ENCODE measurements at places on chromosomes 12 and 14.

DNA sequence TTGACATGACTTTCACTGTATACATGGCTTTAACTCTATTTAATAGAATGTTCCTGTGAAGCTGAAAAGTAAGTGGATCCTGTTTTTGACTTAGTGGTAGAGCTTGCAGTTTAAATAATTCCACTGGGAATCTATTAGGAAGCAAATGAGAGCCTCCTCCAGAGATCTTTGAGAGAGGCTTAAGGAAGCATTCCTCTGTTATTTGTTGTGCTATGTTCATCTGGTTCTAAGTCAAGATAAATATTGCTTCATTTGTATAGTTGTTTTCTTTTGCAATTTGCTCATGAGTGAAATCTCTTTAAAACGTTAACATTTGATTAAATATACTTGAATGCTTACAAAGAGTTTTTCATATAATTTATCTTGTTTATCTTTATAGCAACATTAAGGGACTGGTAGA is 70.4 kb downstream of the TMTC2 start:
- no peak for DNase-seq

DNA sequence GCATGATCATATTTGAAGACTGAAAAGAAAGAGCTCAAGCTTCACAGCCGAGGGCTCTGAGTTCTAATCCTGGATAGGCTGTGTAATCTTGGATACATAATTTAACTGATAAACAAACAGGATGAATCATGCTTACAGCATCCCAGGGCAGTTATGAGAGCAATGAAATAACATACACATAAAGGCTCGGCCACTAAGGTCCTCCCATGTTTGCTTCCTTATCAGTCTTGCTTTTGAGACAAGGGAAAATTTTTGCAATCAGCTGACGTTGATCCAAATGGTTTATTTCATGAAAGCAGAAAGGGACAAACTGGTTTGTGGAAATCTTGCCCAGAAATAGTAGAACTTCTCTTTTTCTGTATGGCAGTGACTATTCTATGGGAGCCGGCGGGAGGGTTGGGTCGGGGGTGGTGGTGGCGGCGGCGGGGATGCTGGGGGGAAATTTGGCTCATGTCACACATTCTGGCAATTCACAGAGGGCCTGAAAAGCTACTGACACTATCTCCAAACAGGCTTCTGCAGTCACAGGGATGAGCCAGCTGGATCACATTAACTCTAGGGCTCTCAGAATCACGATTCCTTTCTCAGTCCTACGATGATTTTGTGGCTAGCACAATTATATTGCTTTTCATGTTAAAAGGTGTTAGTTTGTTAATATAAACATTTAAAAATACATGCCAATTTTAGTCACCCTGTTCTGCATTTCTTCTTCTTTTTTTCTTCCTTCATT is 124.5 kb downstream of the SLC8A3 start:
- no peak for DNase-seq

DNA sequence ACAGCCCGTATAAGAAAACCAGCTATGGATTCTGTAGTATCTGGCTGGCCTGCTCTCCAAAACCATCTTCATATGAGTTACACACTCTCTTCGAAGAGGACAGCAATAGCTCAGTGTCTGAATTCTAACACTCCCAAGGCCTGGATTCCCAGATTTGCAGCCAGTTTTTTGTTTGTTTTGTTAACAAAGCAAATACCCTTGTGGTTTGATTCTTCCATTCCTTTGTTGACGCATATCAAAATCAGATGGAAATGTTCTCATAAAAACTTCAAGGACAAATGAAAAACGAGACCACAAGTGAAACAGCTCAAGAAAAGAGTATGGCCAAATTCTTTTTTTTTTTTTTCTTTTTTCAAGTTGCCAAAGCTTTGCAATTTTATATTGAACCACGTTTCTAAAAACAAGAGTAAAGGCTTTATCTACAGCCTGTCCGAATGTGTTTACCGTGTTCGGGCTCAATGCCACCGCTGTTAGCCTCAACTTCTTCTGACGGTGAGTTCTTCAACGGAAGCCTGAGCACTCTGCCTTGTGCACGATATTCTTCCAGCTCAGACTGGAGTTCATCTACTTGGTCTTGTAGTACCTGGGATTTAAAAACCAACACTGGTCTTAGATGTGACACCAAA is 67.5 kb downstream of the NIN start:
- no peak for DNase-seq

DNA sequence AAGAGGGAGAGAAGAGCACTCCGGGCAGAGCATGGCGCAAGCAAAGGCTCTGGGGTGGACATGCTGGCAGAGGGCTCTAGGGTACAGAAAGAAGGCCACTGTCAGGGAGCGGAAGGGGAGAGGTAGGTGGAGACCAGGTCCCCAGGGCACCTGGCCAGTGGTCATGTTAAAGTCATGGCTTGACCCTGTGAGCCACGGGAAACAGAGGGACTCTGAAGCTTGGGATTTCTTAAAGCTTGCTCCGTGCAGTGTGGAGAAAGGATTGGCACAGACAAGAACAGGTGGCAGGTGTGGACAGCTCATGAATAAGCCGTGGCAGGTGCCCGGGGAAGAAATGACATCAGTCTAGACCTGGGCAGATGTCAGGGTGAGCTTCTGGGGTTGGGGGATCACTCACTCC is 413.8 kb downstream of the BCL11B start:
- no peak for DNase-seq

- DNase-seq, result no peak
These were observed 607.8 kb downstream of the SNAPC1 start for GRCh38 chr14:62369919-62370560.

DNA sequence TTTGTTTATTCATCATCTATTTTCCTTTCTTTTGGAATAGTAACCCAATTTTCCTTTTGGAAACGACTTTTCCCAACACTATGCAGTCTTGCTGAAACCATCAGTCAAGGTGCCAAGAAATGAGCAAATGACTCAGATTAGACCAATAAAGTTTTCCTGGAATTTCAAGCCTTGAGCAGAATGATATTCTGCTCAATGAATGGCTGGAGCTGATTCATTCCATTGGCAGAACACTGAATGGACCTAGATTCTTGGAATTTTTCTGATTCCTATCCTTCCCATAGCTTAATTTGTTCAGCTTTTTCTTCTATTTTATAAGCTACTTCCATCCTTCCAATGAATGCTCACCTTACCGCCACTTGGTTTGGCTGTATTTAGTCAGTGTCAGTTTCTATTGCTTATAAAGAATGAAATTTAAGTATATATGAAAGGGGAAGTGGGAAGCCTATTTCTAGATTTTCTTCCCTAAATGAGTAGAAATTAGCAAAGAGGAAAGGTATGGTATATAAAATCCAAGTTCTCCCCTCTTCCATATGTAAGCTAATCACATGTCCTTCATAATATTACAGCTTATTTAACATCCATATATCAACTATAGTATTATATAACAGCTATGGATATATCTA is 89.0 kb downstream of the C14orf39 start:
- DNase-seq, result no peak

DNA sequence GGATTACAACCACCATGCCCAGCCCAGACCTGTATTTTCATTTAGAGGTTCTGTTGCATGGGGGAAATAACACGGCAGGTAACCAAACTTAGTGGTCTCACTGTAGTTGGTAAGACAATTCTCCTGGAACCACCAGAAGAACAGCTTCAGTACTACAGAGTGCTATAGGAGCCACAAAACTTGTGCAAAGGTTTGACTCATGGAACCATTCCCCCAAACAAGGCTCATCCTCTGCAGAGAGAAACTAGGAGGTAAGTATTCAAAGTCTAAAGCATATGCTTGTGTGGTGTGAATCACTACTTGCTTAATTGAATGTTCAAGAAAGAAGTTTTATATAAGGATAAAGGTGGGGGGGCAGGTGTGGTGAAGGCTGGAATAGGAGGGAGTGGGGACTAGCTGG is 58.7 kb downstream of the GNS start:
- no peak for DNase-seq

DNA sequence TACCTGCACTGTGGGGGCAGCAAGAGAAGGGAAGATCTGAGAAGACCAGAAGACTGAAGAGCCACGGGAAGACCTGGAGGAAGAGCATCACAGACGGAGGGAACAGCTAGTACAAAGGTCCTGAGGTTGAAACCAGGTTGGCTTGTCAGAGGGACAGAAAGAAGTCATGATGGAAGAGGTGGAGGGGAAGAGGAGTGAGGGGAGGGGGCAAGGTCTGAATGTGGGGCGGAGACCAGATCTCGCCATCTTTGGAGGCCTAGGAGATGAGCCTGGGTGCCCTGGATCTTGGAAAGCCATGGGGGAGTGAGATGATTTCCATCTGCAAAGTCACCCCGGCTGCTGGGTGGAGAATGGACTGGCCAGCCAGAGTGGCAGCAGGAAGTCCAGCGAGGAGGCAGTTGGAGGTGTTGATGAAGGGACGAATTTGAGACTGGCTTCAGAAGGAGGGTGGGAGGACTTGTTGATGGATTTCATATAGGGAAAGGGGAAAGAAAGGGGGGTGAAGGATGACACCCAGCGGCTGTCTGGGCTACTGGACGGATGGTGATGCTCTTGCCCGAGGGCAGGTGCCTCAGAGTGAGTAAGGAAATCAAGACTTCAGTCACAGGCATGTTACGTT is 14.6 kb upstream of the UBC start:
- DNase-seq, result no peak

GRCh38 chr14:95431199-95432143 is 85.0 kb downstream of the SYNE3 start:
- no peak for DNase-seq

- DNase-seq, result no peak
These were observed 325 bp downstream of the CRIP1 start for GRCh38 chr14:105486974-105487448.

GRCh38 chr12:70292017-70292776 is 49.0 kb downstream of the CNOT2 start:
- DNase-seq, result no peak

DNA sequence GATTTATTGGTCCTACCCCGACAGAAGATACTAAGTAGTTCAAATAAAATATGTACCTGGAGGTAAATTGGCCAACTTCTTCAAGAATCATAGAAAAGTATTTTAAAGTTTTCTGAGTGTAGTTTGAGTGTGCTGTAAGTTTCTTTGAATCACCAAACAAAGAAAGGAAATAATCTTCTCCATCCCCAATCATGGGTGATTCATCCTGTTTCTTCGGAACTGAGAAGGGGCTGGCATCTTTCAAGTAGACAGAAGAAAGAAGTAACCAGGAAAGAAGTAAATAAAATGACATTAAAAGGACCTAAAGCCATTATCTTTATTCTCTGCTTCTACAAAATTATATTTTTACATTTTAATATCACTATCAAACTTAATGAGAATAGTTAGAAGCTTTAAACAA is 6.8 kb downstream of the LMNTD1 start:
- no peak for DNase-seq

DNA sequence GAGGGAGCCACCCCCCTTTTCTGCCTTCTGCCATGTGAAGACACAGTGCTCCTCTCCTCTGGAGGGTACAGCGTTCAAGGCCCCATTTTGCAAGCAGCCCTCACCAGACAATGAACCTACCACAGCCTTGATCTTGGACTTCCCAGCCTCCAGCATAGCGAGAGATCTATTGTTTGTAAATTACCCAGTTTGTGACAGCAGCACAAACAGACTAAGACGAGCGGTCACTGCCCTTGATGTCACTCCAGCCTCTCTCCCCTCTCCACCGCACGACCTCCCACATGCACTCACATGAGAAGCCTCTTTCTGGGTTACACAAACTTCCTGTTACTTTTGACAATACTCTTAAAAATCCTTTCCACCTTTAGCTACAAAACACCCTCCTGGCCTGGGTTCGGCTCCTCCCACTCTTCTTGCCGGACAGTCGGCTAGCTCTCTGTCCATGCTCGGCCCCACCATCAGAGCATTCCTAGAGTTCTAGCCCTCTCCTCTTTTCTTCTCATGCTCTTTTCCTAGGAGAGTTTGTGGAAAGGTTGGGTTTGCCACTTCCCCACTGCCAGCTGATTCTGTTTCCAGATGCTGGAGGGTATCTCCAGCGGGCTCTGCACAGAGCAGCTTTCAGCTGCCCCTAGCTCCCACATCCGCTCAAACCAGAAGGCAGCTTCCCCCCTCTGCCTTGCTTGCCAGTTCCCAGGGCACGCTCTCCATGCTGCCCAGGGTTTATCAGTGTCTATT is 124.3 kb downstream of the FOXN3 start:
- no peak for DNase-seq

DNA sequence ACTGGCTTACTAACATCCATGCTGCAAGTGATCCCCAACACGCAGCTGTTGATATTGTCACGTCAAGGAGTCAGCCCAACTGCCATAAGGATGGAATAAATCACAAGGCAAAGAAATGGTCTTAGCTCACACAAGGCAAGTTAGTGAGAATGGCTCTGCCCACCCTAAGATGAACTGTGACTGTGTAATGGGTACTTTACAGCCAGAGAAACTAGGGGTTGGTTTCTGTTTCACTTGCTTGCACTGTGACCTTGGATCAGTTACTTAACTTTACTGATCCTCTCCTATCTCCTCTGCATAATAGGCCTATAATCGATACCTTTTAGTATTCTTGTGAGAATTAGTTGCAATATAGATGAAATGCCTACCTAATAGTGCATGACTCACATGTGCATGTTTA is 52.2 kb upstream of the ANO2 start:
- no peak for DNase-seq

DNA sequence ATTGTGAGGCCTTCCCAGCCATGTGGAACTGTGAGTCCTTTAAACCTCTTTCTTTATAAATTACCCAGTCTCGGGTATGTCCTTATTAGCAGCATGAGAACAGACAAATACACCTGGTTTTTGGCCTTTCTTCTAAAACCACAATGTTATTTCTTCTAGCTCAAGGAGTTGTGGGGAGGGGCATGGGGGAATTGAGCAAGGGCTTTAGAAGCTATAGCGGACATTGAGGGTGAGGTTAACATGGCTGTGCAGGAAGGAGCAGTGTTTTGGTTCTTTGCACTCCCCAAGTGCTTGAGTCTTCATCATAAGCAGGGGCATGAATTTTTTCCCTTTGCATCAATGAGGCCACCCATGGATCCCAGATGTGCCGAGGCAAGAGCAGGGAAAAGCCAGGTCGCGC is 86.8 kb downstream of the SPRING1 start:
- no peak for DNase-seq

- no peak for DNase-seq
These were observed 29.6 kb downstream of the PMCH start for GRCh38 chr12:102167821-102168604.

GRCh38 chr12:72546106-72546505 is 273.9 kb downstream of the TRHDE start:
- no peak for DNase-seq

DNA sequence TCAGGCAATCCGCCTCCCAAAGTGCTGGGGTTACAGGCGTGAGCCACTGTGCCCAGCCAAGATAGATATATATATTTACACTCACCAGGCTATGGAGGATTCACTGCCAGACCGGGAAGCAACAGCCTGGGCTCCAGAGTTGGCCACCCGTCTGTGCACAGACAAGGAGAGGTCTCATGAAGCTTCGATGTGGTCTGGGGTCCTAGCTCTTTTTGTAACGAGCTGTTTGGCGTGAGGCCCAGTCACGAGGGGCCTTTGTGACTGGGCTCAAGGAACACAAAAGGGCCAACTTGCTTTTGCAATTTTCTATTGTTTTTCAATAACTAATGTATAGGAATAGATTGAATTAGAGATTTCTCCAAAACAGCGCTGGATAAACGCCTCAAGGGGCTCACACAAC is 77.6 kb upstream of the EIF5 start:
- DNase-seq, result no peak
